ENCODE measurements at places on chromosomes 2 and 18.

GRCh38 chr2:13413989-13414388 is 697.3 kb downstream of the TRIB2 start:
- H3K36me3 ChIP-seq = no peaks in the 10 kb centered on the region
- no peak overlapping the region for H3K4me3 ChIP-seq
- no peak for DNase-seq
- no peak overlapping the region for H3K27ac ChIP-seq
- H3K4me1 ChIP-seq = no peaks in the 10 kb centered on the region

GRCh38 chr18:11096839-11097750 is 52.3 kb downstream of the PIEZO2 start:
- no peaks in the 10 kb centered on the region for H3K27me3 ChIP-seq
- H3K27ac ChIP-seq = no peak overlapping the region
- no peaks in the 10 kb centered on the region for H3K4me1 ChIP-seq
- DNase-seq = no peak

DNA sequence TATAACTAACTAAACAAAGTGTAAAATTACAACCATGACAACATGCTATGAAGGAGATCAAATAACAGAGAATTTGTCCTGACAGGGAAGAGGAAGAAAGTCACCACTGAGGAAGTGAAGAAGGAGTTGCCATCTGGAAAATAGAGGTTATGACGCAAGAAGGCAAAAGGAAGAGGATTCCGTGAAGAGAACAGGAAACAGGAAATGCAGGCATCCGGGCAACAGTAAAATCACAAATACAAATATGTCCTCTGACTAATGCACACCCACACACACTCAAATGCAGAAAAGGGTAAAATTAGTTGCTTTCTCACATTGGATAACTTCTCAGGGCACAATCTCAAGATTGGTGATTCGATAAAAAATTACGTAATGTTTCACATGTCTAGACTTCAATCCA is 278.4 kb downstream of the TMX3 start:
- no peaks in the 10 kb centered on the region for H3K27me3 ChIP-seq
- H3K4me1 ChIP-seq = no peaks in the 10 kb centered on the region
- DNase-seq = no peak
- no peak overlapping the region for H3K27ac ChIP-seq

DNA sequence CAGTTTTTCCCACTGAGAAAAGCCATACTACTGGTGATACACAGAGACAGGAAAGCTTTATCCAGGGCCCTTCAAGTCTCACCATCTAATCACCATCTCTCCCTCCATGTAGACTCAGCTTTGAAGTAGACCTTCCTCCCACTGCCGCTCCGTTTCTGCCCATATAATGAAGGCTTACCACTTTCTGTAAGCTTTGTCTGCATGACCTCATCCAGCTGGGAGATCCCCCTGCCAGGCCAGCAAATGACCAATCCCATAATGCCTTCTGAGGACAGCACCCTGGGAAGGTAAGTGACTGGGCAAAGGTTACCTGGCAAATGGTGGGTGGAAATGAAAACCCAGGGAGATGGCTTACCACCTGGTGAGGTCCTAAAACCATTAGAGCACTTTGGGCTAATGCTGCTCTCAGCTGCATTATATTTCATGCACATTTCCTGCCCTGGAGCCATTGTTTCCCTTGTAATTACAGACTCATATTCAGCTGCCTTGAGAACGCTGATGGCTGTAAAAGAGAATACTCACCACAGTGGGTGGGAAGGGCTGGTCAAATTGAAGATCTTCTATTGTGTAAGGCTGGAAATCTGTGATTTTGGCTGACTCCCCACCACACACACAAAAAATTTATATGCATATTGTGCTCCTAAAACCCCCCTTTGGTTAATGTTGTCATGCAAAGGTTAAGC is 350.7 kb upstream of the SYT4 start:
- no peak overlapping the region for H3K4me3 ChIP-seq
- no peak overlapping the region for H3K27ac ChIP-seq
- no peaks in the 10 kb centered on the region for H3K27me3 ChIP-seq

DNA sequence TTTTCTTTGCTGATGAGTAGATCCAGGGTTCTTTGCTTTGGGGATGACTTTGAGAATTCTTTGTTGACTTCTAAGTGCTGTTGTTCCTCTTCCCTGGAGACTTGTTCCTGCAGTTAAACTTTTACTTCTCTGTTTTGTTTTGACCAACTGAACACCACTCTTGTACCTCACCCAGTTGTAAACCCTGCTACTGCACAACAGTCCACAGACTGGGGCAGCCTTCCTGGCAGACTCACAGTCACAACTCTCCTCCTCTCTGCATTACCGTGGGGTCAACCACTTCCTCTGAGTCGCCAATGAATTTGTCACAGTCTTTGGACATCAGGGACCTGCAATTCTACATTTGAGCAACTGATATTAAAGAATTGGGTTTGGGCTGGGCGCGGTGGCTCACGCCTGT is 3.8 kb upstream of the SLC8A1 start:
- H3K36me3 ChIP-seq = no peaks in the 10 kb centered on the region
- H3K4me1 ChIP-seq = peaks cover 3% of the 10 kb centered on the region
- H3K27ac ChIP-seq = no peak overlapping the region
- peaks cover 20% of the 10 kb centered on the region for H3K27me3 ChIP-seq
- no peak overlapping the region for H3K4me3 ChIP-seq

- no peaks in the 10 kb centered on the region for H3K4me1 ChIP-seq
- no peaks in the 10 kb centered on the region for H3K27me3 ChIP-seq
- no peak overlapping the region for H3K27ac ChIP-seq
- no peak overlapping the region for H3K4me3 ChIP-seq
- no peak for DNase-seq
Measured at GRCh38 chr18:38961880-38962279, 1396.3 kb upstream of the CELF4 start.

DNA sequence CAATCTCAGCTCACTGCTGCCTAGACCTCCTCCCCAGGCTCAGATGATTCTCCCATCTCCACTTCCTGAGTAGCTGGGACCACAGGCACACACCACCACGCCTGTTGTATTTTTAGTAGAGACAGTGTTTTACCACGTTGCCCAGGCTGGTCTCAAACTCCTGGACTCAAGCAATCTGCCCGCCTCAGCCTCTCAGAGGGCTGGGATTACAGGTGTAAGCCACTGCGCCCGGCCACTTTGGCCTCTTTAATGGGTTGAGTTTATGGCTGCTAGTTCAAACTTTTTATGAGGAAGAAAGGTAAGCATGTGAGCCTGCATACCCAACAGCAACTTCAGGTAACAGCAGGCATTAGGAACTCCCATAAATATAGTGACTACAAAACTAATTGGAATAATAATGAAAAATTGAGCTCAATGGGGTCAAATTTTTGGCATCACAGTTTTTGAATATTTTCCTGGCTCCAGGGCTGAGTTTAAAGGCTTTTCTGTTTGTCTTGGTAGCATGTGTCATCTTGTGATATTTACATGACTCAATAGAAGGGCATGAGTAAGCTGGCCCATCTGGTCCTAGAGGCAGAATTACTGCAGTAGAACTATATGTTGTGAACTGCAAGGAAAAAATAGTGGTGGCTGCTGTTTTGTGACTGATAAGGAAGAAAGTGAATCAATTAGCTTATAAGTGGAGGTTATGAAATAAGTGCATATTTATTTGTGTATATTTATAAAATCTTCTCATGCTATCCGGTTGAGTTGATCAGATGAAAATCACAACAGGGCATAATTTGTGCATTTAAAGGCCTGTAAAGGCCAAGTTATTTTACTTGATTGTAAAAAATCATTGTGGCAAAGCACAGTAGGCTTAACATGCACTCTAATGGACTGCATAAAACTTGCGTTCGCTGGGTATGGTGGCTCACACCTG is 24.8 kb downstream of the GALM start:
- H3K36me3 ChIP-seq = peaks cover 32% of the 10 kb centered on the region
- peaks cover 35% of the 10 kb centered on the region for H3K4me1 ChIP-seq
- no peak overlapping the region for H3K27ac ChIP-seq
- DNase-seq = no peak
- H3K27me3 ChIP-seq = no peaks in the 10 kb centered on the region

GRCh38 chr2:153557211-153557610 is 78.6 kb upstream of the RPRM start:
- no peaks in the 10 kb centered on the region for H3K27me3 ChIP-seq
- DNase-seq = no peak
- H3K4me3 ChIP-seq = no peak overlapping the region
- H3K36me3 ChIP-seq = no peaks in the 10 kb centered on the region
- no peaks in the 10 kb centered on the region for H3K4me1 ChIP-seq
- no peak overlapping the region for H3K27ac ChIP-seq

GRCh38 chr2:225463449-225463848 is 63.9 kb downstream of the NYAP2 start:
- H3K36me3 ChIP-seq = no peaks in the 10 kb centered on the region
- H3K27ac ChIP-seq = no peak overlapping the region
- H3K27me3 ChIP-seq = no peaks in the 10 kb centered on the region
- H3K4me1 ChIP-seq = no peaks in the 10 kb centered on the region
- H3K4me3 ChIP-seq = no peak overlapping the region
- no peak for DNase-seq

DNA sequence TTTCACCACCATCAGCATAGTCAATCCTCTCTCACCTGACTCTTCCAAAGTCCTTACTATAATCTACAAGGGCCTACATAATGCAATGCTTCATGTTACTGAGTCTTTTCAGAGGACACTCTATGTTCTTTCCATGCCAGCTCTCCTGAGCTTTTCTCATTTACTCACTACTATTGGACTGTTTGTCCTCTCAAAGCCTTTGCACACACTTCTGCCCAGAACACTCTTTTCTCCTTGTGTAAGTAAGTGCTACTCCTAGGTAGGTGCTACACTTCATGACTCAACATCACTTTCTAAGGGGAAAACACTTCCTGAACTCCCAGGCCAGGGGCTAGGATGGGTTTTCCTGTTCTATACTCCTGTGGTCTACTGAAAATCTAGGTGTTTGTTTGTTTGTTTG is 82.5 kb upstream of the GULP1 start:
- DNase-seq = no peak
- no peaks in the 10 kb centered on the region for H3K27me3 ChIP-seq
- no peaks in the 10 kb centered on the region for H3K36me3 ChIP-seq
- no peak overlapping the region for H3K27ac ChIP-seq
- no peaks in the 10 kb centered on the region for H3K4me1 ChIP-seq

- no peak for DNase-seq
- no peak overlapping the region for H3K27ac ChIP-seq
- no peaks in the 10 kb centered on the region for H3K27me3 ChIP-seq
- H3K4me3 ChIP-seq = no peak overlapping the region
- no peaks in the 10 kb centered on the region for H3K36me3 ChIP-seq
- peaks cover 6% of the 10 kb centered on the region for H3K4me1 ChIP-seq
Measured at GRCh38 chr2:12284037-12284436, 432.7 kb upstream of the TRIB2 start.

- no peak overlapping the region for H3K27ac ChIP-seq
- no peaks in the 10 kb centered on the region for H3K27me3 ChIP-seq
- no peaks in the 10 kb centered on the region for H3K36me3 ChIP-seq
- no peak overlapping the region for H3K4me3 ChIP-seq
- DNase-seq = no peak
Measured at GRCh38 chr2:151569167-151569566, 159.5 kb downstream of the RIF1 start.

GRCh38 chr2:191696001-191696400 is 18.1 kb downstream of the NABP1 start:
- H3K27me3 ChIP-seq = no peaks in the 10 kb centered on the region
- no peak overlapping the region for H3K27ac ChIP-seq
- DNase-seq = no peak
- peaks cover 7% of the 10 kb centered on the region for H3K36me3 ChIP-seq

- H3K27me3 ChIP-seq = no peaks in the 10 kb centered on the region
- no peak overlapping the region for H3K4me3 ChIP-seq
Measured at GRCh38 chr2:126756125-126756524, 100.2 kb downstream of the GYPC start.

GRCh38 chr2:219442256-219443015 is 7.8 kb downstream of the SPEG start:
- peaks cover 3% of the 10 kb centered on the region for H3K4me1 ChIP-seq
- no peak overlapping the region for H3K27ac ChIP-seq
- DNase-seq = no peak
- peaks cover 62% of the 10 kb centered on the region for H3K27me3 ChIP-seq

DNA sequence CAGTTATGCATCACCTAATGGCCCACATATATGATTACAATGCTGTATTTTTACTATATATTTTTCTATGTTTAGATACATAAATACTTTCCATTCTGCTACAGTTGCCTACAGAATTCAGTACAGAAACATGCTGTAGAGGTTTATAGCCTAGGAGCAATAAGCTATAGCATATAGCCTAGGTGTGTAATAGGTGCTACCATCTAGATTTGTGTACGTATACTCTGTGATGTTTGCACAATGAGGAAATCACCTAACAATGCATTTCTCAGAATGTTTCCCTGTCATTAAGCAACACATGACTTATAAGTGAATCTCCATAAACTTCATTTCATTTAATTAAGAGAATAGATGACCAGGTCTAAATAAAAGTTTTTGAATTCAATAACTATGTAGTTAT is 43.5 kb downstream of the SLC38A11 start:
- H3K4me1 ChIP-seq = no peaks in the 10 kb centered on the region
- no peak overlapping the region for H3K27ac ChIP-seq
- DNase-seq = no peak

DNA sequence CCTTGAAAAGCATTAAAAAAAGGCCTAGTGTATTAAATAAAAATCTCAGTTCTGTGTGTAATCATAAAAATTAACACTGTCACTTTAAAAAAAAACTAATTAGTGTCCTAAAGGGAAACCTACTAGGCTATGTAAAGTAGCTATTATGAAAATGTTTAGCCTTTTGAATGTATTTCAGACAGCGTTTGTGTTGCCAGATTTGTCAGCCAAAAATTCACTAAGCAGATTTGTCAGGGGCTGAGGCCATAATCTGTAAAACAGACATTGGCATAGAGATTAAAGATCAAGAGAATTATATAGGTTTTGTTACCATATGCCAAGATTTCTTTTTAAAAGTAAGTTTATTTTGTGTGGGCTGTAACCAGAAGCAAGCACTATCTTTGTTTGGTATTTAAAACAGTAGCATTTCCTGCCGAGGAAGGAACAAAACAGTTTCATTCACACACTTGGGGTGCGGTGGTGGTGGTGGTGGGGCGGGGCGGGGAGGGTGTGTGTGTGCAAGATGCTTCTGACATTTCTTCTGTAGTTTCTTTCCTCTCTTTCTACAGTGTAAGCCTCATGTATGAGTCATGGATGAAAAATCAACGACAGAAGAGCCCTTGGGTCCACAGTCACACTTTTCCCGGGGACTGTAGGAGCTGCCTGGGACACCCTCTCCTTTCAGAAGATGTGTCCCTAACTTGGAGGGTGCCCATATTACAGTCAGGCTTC is 328.5 kb upstream of the FANCL start:
- no peak overlapping the region for H3K27ac ChIP-seq
- no peaks in the 10 kb centered on the region for H3K36me3 ChIP-seq
- H3K27me3 ChIP-seq = no peaks in the 10 kb centered on the region
- DNase-seq = no peak
- H3K4me3 ChIP-seq = no peak overlapping the region

DNA sequence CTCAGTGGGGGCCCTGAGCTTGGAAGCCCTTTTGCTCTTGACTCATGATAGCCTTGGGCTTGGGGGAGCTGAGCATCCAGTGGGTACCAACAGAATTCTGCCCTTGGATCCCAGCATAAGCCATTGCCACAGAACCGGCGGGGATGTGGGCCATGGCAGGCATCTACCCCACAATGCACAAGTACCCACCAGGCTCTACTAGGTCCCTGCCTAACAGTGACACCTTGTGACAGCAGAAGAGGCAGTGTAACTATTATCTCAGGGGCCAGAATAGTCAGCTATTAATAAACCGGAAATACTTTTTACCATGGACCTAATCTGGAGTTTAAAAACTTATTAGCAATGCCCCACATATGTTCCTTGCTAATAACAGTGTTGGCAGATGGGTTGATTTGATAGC is 397.2 kb downstream of the TMEM182 start:
- no peaks in the 10 kb centered on the region for H3K36me3 ChIP-seq
- H3K27ac ChIP-seq = no peak overlapping the region

GRCh38 chr2:7566382-7566881 is 649.2 kb downstream of the RNF144A start:
- no peak overlapping the region for H3K27ac ChIP-seq
- DNase-seq = no peak
- no peak overlapping the region for H3K4me3 ChIP-seq
- no peaks in the 10 kb centered on the region for H3K27me3 ChIP-seq
- H3K4me1 ChIP-seq = peaks cover 42% of the 10 kb centered on the region
